ENCODE measurements at places on chromosomes 2 and 18.

DNA sequence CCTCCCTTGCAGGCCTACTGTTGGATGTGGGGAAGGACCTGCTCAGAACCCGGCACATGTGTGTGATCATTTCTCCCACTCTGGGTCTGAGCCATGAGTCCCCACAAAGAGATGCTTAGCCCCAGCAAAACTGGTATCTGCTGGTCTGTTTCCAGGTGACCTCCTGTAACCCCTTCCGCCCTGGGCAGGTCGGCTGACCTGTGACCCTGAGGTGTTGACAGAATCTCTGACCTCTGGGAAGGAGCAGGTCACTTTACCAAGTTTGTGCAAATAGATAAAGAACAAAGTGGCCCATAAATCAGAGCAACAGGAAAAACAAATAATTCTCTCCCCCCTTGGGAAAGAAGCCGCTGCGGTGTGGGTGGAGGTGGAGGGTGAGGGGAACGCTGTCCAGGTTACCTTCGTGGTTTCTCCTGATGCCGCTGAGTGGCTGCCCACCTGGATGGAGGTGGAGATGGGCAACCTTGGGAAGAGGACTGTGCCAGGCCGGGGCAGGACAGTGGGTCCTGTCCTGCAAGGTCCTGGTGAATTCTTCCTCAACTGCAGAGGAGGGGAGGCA lies 174.0 kb upstream of the MYCN start:
- DNase-seq: no peak

GRCh38 chr2:102547462-102547861 lies 71.9 kb upstream of the SLC9A2 start:
- DNase-seq: no peak

GRCh38 chr2:163800951-163801381 lies 65.2 kb upstream of the FIGN start:
- DNase-seq: no peak

GRCh38 chr18:74766251-74766650 lies 168.6 kb downstream of the ZNF407 start:
- DNase-seq: no peak

DNA sequence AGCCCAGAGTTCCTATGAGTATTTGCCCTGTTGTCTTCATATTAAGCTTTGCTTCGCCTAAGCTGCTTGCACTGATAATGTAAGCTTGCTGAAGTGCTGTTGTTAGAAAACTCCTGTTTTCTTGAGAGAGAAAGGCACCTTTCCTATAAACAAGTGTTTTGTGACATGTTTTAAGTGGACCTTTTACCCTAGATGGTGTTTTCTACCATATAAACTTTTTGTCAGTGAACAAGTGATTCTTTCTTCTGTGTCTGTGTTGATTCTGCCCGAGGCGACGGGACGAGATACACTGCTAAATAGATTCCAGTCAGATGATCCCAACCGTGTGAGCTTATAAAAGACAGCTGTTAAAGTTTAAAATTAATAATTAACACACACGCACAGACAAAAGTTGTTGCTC lies 24.1 kb downstream of the CABLES1 start:
- no peak for DNase-seq

GRCh38 chr18:55334875-55335274 lies 253.1 kb downstream of the TCF4 start:
- DNase-seq: no peak

DNA sequence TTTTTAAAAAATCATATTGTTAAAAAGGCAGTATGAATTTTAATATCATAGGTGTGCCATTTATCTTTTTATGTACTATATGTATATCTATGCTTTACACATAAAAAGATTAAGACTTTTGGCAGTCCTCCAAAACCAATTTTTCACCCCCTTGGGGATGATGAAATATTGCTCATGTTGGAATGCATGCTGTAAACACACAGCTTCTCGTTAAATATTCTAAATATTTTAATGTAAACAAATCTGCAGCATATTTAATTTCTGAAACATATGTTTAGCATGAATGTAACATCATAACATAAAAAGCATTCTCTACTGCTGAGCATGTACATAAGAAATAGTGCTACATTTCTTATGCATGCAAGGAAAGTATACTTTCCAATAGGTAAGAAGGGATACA lies 484.3 kb upstream of the LRATD1 start:
- no peak for DNase-seq

- no peak for DNase-seq
Observed at GRCh38 chr2:28048341-28048740, 157.8 kb downstream of the BABAM2 start.

Data from GM12878 (cell line).